ENCODE measurements at places on chromosomes 1 and 21.

DNA sequence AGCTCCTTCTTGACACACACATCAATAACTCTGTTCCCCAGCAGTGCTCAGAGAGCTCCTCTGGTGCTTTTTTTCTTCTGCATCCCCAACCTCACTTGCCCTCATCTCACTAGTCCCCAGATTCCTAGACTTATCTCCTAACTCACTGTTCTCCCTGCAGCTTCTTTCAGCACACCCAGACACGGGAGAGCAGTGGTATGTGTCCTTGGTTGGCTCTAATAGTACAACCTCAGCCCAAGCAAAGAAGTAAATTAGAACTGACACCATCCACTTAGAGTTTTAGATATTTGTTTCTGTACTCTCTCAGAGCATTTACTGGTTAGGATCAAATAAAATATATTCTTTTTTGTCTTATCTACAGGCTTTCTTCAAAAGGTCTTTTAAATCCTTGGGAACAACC, 201.4 kb upstream of the SNX7 start:
- no peak for DNase-seq

- no peak for DNase-seq
These were observed 251.9 kb downstream of the DPYD start for GRCh38 chr1:97668945-97669344.

- peak; percentile 56 for DNase-seq
These were observed 2.3 kb downstream of the FGR start for GRCh38 chr1:27632387-27633297.

- no peak for DNase-seq
These were observed 17.1 kb downstream of the TEX35 start for GRCh38 chr1:178530037-178530402.

DNA sequence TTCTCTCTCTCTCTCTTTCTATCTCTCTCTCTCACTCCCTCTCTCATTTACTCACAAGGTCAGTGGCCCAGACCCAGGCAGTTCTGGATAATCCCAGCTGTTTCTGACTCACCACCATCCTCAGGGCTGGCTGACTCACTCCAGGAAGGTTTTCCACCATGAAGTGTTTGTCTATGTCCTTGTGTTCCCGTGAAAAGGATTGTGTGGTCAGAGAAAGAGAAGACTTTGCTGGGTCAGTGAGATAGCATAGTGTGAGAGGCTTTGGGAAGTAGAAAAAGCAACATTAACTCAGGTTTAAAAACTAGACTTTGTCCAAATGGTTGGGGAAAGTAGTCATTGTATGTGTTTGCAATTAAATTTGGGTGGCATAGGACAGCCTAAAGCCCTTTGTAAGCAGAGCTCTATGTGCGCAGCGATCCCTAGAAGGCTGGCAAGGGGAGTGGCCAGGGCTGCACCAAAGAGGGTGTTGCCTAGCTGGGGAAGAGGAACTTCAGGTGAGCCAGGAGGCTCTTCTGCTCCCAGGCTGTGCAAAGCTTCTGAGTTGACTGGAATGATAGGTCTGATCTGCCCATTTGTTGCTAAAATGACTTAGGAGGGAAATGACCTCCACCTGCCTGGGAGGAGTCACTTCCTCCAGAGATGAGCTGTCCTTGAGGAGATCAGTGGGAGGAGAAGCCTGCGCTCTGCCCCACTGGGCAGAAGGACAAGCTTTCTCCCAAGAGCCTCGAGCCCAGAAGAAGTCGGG, 4.9 kb upstream of the CAPN2 start:
- DNase-seq, result no peak

- no peak for DNase-seq
These were observed 211.9 kb upstream of the EDN2 start for GRCh38 chr1:41696381-41696780.

DNA sequence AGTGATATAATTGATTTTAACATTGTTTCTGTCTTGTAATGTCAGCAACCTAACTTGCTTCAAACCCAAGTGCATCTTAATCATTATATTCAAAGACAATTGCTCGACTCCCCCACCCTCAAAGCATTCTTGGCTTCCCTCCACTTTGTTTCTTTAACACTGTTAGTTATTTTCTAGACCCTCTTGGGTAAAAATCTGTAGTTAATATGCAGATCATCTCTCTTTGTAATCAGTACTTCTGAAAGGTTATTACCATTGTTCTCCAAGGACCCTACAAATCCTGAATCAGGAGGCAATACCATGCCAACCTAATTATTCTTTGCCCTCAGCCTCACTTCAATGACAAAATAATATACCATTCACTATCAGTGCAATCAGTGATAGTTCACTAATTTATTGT, 1075.7 kb downstream of the AMY1C start:
- no peak for DNase-seq

- no peak for DNase-seq
These were observed 15.8 kb downstream of the THRAP3 start for GRCh38 chr1:36239941-36240637.

- DNase-seq, result no peak
These were observed 1.4 kb downstream of the RAVER2 start for GRCh38 chr1:64745986-64746940.

DNA sequence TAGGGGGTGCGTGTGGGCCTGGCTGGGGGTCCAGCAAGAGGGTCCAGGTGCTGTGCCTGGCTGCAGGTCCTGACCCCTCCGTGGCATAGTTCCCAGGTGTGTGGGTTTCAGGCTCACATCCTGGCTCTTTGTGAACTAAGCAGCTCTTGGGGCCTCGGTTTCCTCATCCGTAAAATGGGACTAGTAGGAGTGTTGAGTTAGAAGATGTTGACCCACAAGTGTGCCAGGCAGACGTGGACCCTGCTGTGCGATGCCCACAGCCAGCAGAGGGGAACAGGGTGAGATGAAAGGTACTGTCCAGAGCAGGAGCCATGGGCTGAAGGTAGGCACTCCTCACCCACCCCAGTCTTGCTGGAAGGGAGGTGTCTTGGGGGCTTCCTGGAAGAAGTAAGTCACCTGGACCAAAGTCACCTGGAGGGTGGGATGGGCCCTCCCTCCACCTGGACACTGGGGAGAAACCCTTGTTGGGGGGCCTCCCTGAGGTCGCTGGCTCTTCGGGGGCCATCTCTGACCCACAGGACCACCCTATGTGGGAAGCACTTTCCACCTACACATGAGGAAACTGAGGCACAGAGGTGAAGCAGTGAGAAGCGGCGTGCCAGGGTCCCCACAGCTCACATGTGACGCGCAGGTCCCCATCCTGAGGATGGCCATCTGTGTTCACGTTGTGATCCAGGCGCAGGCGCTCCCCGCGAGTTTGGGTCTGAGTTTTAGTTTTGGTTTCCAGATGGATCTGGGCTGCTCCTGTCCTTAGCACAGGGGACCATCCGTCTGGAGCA, 1.4 kb downstream of the ARHGEF16 start:
- no peak for DNase-seq

- no peak for DNase-seq
These were observed 108.1 kb downstream of the MAP3K21 start for GRCh38 chr1:233435622-233436021.

DNA sequence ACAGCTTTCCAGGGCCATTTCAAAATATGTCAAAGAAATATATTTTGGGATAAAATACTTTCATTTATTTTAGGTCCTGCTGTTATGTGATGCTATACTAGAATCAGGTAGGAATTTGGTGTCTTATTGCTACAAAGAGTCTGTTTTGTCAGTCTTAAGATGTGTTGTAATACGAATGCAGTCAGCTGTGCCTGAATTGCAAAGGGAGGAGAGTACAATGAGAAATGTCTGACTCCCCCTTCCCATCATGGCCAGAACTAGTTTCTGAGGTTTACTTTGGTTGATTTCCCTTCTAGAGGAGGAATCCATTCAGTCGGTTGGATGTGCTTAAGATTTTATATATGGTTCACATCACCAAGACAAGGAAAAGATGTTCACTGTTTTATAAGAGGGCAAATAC, 75.7 kb upstream of the TNFSF18 start:
- no peak for DNase-seq

DNA sequence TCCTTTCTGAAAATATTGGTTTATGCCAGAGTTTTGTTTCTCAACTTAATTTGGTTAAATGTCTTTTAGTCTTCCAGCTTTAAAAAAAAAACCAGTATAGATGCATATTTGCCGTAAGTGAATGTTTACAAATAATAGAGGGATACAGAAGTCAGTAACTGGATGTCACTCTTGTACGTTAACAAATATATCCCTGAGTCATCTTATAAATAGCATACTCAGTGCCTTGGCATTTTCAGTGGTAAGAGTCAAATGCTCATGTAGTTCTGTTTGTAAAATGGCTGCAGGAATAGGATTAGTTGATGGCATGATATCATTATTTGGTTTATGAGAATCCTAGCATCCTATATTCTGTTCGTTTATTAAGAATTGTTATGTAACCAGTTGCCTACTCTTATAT, 55.4 kb downstream of the SPEN start:
- DNase-seq, result no peak

DNA sequence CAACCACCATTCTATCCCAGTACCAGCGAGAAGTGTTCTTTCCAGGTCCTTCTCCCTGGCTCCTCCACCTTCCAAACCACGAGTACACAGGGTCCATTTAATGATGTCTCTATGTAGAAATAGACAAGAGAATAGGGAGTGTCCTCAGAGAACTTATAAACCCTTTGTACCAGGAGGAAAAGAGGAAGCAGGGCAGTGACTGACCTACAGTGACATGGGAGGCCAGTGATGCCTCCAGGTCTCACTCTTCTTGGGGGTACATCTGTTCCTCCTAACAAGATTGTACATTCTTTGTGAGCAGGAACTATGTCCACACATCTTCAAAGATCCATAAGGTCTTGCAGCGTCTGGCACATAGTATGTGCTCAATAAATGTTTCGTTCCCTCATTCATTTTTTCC, 18.7 kb upstream of the FMOD start:
- DNase-seq, result no peak

GRCh38 chr1:55214212-55214933, 791 bp downstream of the USP24 start:
- peak; percentile 25 for DNase-seq

- DNase-seq, result no peak
These were observed 17.7 kb downstream of the KCNA2 start for GRCh38 chr1:110588486-110588885.
